ENCODE measurements at places on chromosomes 5 and 9.

- DNase-seq, result no peak
Observed at GRCh38 chr5:67672636-67673035, 476.0 kb upstream of the CD180 start.

DNA sequence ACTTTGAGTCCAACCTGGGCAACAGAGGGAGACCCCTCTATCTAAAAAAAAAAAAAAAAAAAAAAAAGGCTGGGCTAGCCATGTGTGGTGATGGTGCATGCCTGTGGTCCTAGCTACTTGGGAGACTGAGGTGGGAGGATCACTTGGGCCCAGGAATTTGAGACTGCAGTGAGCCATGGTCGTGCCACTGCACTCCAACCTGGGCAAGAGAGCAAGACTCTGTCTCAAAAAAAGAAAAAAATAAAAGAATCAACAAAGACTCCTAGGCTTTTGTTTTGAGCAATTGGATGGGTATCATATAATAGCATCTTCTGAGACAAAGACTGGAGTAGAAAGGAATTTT lies 481.7 kb upstream of the PAPPA start:
- DNase-seq, result no peak

DNA sequence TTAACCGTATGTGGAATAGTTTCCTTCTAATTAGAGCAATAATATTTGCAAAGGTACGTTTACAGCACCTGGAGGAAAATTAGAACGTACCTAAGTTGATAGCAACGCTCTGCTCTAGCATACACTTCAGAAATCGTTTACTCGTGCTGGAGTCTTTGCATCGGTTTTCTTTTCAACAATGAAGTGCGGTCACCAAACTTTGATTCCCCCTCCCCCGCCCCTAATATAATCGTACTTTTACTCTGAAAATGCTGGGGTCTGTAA lies 506 bp downstream of the ADAMTS19 start:
- DNase-seq, result no peak

DNA sequence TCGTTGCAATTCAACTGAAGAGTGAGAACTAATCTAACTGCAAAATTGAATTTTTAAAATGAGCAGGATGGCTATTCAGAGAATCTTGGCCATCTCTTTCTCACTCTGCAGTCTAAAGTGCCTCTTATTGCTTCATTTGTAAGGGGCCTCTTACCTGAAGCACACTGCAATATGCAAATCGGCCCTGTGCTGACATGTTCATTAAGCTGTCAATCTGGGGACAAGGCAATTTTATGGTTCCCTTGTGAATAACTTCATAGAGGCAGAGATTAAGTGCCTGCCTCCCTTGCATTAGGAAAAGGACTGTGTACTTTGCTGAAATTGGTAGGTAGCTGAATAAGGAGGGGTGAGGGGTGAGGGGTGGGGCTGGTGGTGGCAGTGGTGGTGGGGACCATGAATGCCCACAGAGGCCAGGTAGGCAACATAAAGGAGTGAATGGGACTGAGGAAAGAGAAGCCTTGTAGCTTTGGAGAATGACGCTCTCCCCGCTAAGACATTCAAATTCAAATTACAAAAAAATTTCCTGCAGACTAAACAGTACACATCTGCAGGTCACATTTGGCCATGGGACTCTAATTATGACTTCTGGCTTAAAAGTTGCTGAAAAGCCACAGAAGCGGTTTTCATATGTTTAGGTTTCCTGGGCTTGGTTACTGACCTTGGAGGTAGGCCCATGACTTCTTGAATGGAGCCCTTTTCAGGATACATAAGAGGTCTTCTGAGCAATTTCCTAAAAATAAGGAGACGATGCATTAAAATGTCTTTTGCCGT lies 25.0 kb downstream of the TNFSF8 start:
- DNase-seq, result peak; percentile 84

DNA sequence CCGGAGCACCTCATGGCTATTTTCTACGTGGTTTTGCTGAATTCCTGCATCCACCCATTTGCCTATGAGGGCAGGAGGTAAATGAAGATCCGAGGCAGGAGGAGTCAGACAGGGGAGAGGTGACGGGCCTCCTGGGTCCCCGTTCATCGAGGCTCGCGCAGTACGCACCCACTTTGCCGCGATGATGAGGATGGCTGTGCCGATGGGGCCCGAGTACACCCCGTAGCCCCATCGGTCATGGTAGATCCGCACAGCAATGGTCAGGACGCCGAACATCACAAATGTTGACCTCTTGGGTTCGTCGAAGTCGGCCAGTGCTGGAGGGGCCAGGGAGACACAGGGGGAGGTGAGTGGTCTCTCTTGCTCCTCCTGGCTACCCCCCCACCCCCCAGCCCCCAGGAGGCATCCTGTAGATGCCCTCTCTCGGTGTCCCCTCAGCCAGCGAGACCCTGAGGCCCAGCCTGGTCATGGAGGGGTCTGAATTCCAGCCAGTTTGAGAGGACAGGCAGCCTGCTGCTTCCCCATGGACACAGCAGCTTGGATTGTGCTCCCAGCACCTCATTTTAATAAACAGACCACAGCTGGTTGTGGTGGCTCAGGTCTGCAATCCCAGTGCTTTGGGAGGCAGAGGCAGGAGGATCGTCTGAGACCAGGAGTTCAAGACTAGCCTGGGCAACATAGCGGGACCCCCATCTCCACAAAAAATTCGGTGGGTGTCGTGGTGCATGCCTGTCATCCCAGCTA lies 5.9 kb downstream of the MYMK start:
- no peak for DNase-seq

DNA sequence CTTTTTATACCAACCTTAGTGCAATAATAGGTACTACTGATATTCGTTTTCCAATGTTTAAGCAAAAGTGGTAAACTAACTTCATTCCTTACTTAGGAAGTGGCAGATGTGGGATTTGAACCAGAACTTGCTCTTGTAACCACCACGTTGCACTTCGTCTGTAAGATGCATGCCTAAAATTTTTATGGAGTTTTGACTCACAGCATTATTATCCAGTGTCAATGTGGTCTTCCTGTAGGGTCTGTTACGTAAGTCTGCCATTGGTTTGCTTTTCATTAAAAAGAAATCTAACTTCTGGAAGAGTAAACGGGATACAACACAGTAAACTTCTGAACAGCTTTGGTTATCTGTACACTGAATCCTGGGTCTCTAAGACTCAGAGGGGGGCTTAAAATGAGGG lies 521.0 kb upstream of the WWC1 start:
- no peak for DNase-seq

GRCh38 chr5:164170814-164171213 lies 665.4 kb downstream of the MAT2B start:
- DNase-seq, result no peak

GRCh38 chr9:132770770-132771310 lies 100.6 kb downstream of the GTF3C4 start:
- DNase-seq, result no peak

- no peak for DNase-seq
Observed at GRCh38 chr9:14263707-14264483, 50.0 kb downstream of the NFIB start.

- DNase-seq, result no peak
Observed at GRCh38 chr5:66207800-66208561, 63.9 kb downstream of the SREK1 start.

DNA sequence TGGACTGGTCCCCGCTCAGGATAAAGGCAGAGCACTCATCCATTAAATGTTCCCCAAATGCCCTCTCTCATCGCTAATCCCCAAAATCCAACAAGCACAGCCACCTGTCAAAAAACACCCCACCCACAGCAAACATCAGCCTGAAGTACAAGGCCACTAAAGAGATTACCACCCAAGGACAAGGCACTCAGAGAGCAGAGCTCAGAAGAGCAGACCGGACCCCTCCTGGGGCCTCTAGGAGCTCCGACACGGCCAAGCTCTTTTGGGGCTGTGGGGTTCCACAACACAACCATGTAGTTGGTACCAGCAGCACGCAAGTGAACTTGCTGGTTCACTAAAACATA lies 9.8 kb downstream of the VDAC1 start:
- DNase-seq, result no peak

Measured in NCI-H526 (cell line).